Stimulated activated CD8-positive, alpha-beta memory T cell treated with anti-CD3 and anti-CD28 coated beads, Interleukin-4, amount 100 ng/mL, for 48 hours (primary cell): ENCODE measurements at places on chromosomes 2 and 18.

DNA sequence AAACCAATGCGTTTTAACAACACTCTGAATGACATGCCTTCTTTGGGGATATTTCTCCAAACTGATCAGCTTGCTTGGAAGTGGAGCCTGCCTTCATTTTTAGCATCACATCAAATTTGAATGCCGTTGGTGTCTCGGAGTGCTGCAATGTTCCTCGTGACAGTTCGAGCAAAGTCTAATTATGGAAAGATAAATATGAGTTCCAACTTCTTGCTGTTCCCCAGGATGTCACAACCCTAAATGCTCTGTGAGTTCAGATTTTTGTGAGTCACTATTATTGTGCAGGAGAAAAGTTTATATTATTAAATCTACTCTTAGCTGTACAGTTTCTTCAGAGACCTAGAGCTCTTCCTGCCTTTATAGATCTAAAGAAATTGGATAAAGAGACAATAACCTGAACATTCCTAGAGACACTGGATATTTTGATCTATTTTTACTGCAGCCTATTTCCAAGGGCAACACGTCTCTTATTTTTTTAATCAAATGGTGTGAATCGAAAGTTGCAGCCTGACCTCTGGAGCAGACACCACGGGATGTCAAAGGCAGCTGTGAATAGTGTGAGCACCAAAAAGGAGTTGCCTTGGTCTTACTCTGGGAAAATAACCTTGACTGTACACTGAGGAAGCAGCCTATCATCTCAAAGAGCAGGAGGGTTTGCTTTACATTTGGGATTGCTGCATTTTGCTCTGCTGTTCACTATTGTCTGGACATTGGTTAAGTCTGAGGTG is 330.1 kb downstream of the TDRD15 start:
- DNase-seq = no peak

GRCh38 chr2:213067888-213068287 is 83.5 kb downstream of the IKZF2 start:
- no peak for DNase-seq

DNA sequence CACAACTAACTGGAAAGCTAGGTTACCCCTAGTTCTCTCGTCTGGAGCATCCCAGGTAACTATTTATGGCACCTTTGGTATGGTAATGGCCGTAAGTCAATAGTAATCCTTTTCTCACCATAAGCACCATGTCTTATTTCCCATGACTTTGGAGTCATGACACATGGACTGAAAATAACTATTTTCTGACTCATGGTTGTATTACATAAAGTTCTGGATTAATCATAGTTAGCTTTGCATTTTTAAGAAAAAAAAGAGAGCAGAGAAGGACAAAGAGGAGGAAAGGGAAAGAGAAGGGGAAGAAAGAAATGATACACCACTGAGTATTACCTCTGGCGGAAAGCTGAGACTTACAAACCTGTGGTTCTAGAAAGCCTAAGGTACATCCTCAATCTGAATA is 99.3 kb downstream of the BIN1 start:
- no peak for DNase-seq

- peak; percentile 61 for DNase-seq
Measured at GRCh38 chr2:230441227-230441897, 25.4 kb downstream of the SP100 start.

GRCh38 chr18:9822587-9823185 is 63.1 kb upstream of the TXNDC2 start:
- no peak for DNase-seq

GRCh38 chr2:45705233-45705632 is 53.8 kb downstream of the PRKCE start:
- no peak for DNase-seq

- no peak for DNase-seq
Measured at GRCh38 chr2:85772841-85773491, 19.2 kb downstream of the ATOH8 start.

DNA sequence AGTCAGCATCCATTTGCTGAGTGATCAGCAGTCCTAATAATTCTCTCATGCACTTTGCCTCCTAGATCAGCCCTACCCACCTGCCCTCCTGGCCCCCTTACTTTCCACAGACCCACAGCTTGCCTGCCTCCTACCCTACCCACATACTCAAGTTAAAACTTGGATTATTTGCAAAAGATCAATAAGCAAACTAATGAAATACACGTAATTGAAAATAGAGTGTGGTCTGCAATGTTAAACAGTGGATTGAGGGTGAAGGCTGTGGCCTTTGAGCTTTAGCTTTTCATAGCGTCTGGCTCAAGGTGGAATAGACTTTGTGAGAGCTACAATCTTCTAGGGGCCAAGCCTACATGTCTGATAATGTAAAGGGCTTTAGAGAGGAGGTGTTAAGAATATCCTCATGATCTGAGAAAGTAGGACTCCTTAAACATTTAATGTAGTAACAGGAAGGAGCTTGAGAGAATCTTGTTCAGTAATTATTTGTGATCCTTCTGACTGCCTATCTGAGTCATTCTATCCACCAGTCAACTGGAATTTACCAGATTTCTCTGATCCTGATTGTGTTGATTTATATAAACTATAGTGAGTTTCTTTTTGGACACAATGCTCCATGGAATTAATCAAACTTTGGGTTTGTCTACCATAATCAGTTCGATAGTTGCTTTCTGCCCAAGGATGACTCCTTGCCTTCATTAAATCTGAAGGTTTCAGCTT is 310.0 kb downstream of the HRH4 start:
- no peak for DNase-seq

DNA sequence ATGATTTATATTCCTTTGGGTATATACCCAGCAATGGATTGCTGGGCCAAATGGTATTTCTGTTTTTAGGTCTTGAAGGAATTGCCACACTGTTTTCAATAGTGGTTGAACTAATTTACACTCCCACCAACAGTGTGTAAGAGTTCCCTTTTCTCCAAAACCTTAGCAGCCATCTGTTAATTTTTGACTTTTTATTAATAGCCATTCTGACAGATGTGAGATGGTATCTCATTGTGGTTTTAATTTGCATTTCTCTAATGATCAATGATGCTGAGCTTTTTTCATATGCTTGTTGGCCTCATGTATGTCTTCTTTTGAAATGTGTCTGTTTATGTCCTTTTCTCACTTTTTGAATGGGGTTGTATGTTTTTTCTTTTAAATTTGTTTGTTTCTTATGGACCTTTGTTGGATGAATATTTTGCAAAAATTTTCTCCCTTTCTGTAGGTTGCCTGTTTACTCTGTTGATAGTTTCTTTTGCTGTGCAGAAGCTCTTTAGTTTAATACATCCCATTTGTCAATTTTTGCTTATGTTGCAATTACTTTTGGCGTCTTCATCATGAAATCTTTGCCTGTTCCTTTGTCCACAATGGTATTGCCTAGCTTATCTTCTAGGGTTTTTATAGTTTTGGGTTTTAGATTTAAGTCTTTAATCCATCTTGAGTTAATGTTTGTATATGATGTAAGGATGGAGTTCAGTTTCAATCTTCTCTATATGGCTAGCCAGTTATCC is 119.7 kb upstream of the XIRP2 start:
- DNase-seq = no peak

GRCh38 chr2:178891265-178891958 is 84.2 kb upstream of the TTN start:
- DNase-seq = peak; percentile 77

DNA sequence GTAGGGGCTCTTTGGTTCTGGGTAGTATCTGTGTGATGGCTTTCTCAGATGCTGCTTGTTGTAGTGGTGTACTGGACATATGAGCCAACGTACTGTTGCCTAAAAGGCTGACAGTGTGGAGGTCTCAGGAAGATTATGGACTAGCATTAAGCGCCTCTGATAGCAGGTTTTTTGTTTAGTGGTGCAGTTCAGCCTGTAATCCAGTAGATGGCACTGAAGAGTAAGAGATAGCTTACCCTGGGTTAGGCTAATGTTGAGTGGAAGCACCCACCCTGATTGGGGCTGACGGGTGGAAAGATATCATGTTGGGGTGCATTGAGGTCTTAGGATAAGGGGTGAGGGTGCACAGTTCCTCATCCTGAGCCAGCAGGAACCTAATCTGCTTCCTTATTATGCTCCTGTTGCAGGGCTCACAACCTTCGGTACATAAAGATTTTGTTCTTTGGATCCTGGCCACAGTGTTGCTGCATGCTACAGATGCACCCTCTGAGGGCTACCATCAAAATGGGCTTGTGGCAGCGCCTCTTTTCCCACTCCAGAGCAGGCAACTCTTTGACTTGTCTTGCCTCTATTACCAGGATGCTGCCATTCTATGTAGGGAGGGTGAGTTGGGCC is 79.6 kb downstream of the MSTN start:
- no peak for DNase-seq

- DNase-seq = no peak
Measured at GRCh38 chr2:227407591-227408151, 19.9 kb upstream of the SCYGR1 start.

- DNase-seq = no peak
Measured at GRCh38 chr18:23631746-23632145, 31.0 kb downstream of the ANKRD29 start.

DNA sequence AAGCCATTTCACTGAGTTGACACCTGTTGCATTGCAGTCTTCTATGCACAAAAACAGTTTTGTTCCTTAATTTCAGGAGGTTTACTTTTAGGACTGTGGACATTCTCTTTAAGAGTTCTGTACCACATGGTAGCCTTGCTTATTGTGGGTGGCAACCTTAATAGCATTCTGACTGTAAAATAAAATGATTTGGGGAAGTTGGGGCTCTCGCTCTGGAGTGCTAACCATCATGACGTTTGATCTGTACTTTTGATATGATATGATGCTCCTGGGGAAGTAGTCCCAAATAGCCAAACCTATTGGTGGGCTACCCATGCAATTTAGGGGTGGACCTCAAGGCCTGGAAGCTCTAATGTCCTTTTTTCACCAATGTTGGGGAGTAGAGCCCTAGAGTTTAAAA is 3.4 kb downstream of the CTLA4 start:
- no peak for DNase-seq

- DNase-seq = no peak
Measured at GRCh38 chr2:134395779-134396178, 141.9 kb downstream of the MGAT5 start.

- DNase-seq = no peak
Measured at GRCh38 chr2:51237626-51238271, 205.8 kb upstream of the NRXN1 start.

DNA sequence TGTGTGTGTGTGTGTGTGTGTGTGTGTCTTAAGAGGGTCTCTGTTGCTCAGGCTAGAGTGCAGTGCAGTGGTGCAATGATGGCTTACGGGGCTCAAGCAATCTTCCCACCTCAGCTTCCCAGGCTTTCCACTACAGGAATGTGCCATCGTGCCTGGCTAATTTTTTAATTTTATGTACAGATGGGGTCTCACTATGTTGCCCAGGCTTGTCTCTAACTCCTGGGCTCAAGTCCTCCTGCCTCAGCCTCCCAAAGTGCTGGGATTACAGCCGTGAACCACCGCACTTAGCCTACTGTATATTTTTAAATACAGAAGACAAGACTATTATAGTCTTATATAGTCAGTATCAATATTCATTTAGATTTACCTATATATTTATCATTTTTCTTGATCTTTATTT is 220.1 kb upstream of the STON1 start:
- no peak for DNase-seq
